NCI-H1105 (cell line): ENCODE measurements at places on chromosomes 5 and 9.

- no peak for DNase-seq
Observed at GRCh38 chr9:91951944-91952520, 2.0 kb upstream of the ROR2 start.

DNA sequence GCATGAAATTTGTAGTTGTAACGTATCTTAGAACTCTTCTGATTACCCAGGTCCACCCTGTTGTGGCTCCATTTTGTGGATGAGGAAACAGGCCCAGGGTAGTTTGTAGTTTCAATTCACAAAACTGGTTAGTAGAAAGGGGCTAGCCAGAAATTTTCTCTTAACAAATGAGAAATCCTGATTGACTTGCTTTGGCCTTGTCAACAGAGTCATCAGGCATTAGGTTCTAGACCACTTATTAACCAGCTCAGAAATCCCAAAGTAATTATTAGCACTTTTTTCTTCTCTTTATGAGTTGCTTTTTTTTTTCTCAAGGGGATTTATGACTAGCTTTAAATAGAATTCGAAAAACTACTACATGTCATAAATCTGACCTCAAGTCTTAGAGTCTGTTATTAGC lies 160.2 kb downstream of the SH3GL2 start:
- DNase-seq = no peak

- DNase-seq = no peak
Observed at GRCh38 chr9:17021387-17021970, 113.4 kb upstream of the CNTLN start.

GRCh38 chr9:6781476-6781875 lies 23.7 kb downstream of the KDM4C start:
- DNase-seq = no peak

GRCh38 chr9:134521817-134522501 lies 119.6 kb upstream of the COL5A1 start:
- no peak for DNase-seq
